ENCODE measurements at places on chromosomes 3 and 15.

- DNase-seq = no peak
These were observed 82.7 kb upstream of the NR2F2 start for GRCh38 chr15:96247621-96248305.

DNA sequence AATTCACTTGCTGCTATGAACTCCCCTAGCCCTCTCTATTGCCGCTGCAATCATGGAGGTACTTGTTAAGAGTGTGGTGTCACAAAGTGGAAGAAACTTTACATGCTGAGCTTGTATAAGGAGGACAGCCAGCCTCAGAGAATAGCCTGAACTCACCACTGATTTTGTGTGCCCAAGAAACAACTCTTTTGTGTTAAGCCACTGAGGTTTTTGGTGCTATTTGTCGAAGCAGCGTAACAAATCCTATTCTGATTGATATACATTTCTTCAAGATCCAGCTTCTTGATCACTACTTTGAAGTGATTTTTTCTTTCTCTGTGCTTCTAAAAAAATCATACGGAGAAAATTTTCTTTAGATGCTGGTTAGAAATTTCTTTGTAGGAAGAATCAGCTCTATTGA lies 132.4 kb downstream of the MEIS2 start:
- DNase-seq = no peak

DNA sequence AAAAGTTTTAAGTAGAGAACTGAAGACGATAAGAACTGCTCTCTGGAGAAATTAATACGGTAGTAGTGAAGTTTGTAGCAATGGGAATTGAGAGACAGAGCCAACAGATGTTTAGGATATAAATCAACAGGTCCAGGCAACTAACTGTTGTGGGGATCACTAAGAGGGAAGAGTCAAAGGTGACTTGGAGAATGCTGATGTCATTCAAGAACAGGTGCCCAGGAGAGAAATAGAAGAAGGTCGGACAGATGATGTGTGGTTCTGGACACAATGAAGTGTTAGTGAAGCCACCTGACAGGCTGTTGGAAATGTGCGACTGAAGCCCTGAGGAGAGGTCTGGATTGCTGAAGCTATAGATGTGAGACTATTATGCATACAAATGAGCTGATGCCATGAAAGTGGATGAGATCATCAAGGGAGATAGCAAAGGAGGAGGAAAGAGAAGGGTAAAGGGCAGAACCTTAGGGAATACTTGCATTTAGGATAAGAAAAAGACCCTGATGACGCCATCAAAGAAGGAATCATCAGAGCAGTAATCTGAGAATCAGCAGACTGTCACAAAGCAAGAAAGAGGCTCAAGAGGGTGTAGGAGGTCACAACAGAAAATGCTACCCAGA lies 183.7 kb downstream of the FRMD5 start:
- DNase-seq = no peak

GRCh38 chr3:127417709-127418559 lies 130.1 kb upstream of the PRR20G start:
- DNase-seq = no peak

DNA sequence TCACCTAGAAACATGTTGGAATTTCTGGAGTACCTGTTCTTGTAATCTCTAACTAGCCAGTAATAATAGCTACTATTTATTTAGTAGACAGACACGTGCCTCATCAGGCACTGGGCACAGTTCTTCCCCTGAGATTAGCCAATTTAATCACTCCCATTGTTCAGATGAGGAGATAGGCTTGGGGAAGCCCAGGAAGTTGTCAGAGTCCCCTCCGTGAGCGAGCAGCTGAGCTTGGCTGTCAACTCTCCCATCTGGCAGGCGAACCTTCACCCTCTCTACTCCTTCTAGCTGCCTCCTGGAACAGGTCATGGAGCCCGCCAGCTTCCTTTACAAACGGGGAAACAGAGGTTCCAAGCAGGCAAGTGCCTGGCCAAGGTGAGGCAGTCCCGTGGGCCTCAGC lies 31.1 kb upstream of the FGD5 start:
- no peak for DNase-seq

DNA sequence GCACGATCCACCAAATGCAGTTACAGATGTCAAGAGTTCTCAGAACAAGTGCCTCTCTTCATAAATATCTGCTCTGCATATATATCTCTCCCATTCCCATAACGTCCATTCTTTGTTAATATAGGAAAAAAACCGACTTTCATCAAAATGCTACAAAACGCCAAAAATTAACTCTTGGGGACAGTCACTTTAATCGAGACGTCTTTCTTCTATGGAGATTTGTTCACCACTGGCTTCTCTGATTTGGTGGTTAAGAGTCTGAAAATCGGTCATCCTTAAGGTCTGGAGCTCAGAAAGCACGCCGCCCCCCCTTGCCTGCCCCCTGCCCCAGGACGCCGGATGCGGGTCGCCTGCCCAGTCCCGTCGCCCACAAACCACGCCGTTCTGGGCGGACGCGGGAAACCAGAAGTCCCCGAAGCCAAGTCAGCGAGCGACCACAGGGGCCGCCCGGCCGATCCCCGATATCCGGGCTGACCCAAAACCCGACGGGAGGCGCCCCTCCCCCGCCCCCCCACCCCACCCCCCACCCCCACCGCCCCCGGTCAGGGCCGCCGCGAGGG lies 252.7 kb downstream of the TJP1 start:
- no peak for DNase-seq

DNA sequence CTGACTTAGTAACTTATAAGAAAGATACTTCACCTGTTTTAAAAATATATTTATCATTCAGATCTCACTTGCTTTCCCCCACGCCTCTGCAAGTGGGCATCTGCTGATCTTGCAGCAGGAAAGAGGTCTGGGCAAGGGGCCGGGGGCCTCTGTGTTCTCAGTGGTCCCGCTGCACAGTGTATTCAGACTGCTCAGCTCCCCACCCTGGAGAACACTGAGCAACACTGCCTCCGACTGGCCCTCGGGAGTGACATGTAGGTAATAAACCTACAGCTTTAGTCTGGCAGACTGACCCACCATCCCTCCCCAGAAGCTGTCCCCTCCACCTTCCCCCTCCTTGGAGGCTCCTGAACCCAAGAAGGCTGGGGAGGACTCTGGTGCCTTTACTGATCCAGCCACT lies 43.8 kb downstream of the GABRB3 start:
- no peak for DNase-seq

- no peak for DNase-seq
These were observed 26.0 kb upstream of the SEC62 start for GRCh38 chr3:169940470-169941181.

GRCh38 chr3:31249545-31249944 lies 283.2 kb upstream of the STT3B start:
- no peak for DNase-seq

DNA sequence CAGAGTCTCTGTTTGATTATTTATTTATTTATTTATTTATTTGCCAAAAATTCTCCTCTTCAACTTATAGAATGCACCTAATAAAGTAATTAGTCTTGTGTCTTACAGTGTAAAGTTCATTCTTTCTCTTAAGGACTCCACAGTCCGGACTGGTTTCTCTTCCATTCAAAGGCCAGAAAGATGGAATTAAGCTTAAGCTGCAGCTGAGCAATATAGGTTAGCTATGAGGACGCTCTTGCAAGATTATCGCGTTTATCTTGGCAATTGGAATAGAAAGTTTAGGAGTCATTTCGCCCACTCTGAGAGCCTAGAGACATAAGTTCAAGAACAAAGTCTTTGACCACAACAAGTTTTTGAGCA lies 15.0 kb downstream of the TAGLN3 start:
- no peak for DNase-seq

GRCh38 chr3:106792716-106793115 lies 584.5 kb upstream of the CCDC54 start:
- no peak for DNase-seq

- DNase-seq = no peak
These were observed 14.5 kb downstream of the BCL2A1 start for GRCh38 chr15:79956354-79956939.

GRCh38 chr15:100994597-100995446 lies 75.7 kb downstream of the LRRK1 start:
- no peak for DNase-seq

DNA sequence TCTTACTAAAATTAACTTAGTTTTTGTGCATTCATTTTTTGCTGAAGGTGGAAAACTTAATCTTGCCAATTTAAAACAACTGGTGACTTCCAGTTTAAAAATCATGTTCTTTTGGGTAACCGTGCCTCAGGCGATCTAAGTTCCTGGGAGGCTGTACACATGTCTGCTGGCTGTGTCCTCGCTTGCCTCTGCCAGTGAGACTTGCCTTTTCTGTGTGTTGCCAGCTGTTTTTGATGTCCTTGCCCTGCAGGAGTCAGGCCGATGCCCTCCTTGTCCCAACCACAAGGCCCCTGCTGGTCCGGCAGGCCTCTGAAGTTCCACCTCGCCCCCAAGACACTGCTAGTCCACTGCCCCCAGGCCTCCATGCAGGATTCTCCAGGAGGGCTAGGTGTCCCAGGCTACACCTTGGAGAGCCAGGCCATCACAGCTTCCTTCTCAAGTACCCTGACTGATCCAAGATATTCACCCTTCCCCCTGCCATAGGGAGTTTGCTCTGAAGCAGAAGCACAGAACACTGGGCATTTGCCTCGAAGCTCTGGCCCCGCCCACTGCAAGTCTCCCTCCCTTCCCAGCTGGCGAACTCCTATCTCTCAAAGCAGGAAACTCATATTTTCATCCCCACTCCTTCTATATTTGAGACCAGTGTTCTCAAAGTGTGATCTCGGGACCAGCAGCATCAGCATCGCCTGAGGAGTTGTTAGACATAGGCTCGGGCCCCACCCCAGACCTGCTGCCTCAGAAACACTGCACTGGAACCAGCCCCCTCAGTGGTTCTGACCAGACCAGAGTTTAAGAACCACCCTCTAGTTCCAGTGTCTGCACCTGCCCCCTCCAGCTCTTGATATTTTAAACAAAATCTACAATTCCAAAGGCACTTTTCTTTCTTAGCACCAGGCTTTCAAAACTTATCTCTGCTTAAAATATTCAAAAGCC lies 185.8 kb upstream of the UBE2E1 start:
- DNase-seq = no peak

DNA sequence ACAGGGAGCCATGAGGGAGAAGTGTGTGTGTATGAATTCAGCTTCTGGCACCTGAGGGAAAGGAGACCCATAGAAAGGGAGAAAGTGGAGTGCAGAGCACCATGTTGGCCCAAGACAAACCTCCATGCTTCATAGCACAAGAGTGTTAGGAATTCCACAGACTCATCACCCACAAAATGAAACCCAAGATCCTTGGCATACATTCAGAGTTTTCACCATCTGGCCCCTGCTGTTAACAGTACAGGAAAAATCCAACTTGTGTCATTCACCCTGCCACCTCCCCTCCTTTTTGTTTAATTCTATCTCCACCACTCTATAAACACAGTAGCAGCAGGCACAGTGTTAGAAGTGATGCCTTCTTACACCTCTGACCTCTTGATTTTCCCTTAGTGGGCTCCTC lies 60.0 kb upstream of the MNS1 start:
- no peak for DNase-seq

DNA sequence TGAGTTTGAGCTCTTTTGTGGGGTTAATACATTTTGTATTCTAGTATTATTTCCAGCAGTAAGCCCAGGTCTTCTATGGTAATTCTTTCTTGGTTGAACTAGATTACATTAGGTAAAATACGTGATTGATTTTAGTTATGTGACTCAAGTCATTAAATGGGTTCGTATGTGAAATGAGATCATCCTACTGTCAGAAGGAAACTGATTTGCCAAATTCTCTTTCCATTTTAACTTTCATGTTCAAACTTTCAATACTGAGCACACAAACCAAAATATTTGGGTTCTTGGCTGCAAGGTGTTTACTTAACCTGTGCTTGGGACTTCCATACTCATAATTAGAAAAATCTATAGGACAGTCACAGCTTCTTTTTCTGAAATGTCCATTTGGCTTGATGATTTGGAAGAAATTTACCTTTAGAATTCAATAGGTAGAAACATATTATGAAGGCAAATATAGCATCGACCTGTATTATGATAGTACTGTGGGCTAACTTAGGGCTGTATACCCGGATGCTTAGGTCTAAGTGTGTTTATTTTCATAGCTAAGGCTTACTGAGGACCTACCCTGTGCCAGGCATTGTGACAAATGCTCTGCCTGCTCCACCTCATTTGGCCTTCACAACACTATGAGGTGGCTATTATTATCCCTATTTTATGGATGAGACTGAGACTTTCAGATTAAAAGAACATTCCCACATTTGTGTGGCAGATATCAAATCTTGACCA lies 631.8 kb upstream of the GRM7 start:
- DNase-seq = no peak

- DNase-seq = no peak
These were observed 28.9 kb upstream of the KLHL6 start for GRCh38 chr3:183584246-183584913.

- no peak for DNase-seq
These were observed 10.2 kb upstream of the CPOX start for GRCh38 chr3:98603580-98603979.

DNA sequence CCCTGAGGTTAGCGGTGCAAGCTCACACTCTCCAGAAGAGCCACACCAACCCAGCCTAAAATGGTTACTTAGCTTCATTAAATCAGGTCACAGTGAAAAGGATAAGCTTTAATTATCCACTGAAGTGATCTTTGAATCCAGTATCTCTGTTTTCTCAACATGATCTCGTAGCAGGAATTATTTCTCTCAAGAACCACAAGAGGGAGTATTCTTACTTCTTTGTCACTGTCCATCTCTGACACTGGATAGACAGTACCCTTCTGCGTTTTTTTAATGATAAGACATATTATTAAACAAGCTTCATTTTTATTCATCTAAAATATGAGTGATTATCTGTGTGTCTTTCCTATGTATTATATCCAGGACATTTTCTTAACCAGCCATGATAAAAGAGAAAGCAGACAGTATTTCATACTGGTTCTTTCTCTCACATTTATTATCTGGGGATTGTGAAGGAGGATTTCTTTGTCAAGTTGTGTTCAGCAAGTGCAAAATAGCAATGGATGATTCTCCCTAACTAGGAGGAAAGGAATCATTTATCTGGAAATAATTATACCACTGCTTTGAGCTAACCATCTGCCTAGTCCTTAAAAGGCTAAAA lies 105.4 kb upstream of the CCDC54 start:
- DNase-seq = no peak

Data from activated CD4-positive, CD25-positive, alpha-beta regulatory T cell treated with anti-CD3 and anti-CD28 coated beads, Interleukin-2, amount 50 U/mL, for 16 hours (primary cell).